Ovary (tissue), 10 donors: ENCODE measurements at places on chromosomes 4 and X. TPM values are rescaled to one million over a fixed set of nuclear protein-coding genes. Genes with fewer than 3 reads are reported as not detected.

DNA sequence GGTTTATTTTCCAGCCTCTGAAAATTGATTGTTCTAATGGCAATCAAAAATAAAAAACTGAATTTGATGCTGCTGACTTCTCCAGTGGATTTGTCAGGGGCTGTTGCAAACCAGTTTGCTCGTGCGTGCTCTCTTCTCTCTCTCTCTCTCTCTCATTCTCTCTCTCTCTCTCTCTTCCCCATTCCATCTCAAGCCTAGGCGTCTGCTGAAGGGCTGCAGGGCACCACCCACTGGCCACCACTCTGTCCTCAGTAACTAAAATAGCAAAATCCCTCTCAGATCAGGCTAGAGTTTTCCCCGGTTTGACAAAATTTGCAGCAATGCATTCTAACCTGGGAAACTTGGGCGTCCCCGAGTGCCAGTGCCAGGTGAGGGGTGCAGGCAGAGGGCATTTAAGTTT lies 19.4 kb downstream of the NKX6-1 start:
- no peak for DNase-seq

DNA sequence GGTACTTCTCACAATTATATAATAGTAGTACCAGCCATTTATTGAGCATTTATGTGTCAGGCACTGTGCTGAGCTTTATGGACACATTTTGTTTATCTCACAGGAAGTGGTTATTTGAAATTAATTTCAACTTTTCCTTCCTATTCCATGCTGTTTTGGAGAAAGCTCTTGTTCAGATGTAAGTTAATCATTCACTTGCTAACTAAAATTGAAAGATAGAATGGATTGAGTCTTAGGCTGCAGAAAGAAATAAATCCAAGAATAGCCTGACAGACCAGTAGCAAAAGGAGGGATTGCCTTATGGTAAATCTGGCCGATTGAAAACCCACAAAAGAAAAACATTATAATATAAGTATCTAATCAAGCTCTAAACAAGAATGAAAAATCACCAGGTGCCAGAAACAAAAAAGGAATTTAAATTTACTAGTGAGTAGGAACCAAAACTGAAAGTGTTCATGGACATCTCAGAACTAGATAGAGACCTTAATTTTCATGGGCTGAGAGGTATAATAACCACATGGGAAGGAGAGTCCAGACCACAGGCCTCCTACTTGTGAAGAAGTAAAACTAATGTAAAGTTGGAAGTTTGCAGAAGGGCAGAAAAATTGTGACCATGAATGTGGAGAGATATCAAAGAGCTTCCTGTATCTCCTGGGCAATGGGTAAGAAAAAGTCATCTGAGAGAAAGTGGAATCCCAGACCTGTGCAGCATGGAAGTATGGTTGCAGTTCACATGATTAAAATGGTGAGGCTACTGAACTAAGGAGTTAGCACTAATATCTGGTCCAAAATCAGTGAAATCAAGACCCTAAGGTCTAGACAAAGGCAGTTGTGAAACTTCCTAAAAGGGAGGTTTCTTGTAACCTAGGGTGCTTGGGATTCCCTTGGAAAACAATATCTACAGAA lies 38.0 kb downstream of the RADX start:
- DNase-seq: no peak

The TBC1D9 gene
- 24.0 TPM for polyA plus RNA-seq

- no peak for DNase-seq
These were observed 23.3 kb upstream of the PSAPL1 start for GRCh38 chr4:7458066-7458425.

GRCh38 chr4:180486342-180486741 lies 1756.9 kb upstream of the TENM3 start:
- DNase-seq: no peak

- DNase-seq: no peak
These were observed 44.2 kb downstream of the COQ2 start for GRCh38 chr4:83240379-83240875.

GRCh38 chr4:54550395-54551171 lies 107.2 kb upstream of the KIT start:
- DNase-seq: no peak

DNA sequence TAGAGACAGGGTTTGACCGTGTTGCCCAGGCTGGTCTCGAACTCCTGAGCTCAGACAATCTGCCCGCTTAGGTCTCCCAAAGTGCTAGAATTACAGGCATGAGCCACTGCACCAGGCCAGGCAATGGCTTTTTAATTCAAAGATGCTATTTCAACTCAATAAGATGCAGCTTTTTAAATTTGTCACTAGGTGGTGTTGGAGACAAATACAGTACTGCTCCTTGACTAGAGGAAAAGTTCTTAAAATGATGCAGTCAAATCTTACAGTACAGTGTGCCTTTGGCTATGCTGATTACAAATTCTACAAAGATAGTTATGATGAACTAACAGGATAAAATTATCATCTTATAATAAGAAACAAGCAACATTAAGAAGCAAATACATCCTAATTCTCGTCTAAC lies 441.1 kb downstream of the KCNIP4 start:
- DNase-seq: no peak

DNA sequence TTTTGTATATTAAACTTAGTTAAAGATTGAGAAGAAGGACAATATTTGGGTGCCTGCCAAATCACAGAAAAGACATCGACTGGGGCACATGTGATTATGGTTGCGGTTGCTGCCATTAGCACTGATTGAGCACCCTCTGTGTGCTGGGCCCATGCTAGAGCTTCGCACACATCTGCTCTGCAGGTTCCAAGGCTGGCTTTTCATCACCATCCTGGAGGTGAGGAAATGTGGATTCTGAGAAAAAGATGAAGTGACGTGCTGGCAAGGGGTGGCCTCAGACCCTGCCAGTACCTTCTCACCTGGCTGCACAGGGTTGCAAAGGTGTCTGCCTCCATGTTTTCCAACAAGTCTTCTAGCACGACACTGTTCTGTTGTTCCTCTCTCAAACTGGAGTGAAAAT lies 134.0 kb downstream of the EVC2 start:
- DNase-seq: no peak

GRCh38 chrX:40933132-40933705 lies 152.0 kb upstream of the USP9X start:
- DNase-seq: no peak

GRCh38 chr4:75158451-75158850 lies 225.5 kb downstream of the PARM1 start:
- DNase-seq: no peak

The SLC2A9 gene
- polyA plus RNA-seq: 2.5 TPM

GRCh38 chr4:47550899-47551548 lies 65.9 kb downstream of the ATP10D start:
- DNase-seq: no peak

DNA sequence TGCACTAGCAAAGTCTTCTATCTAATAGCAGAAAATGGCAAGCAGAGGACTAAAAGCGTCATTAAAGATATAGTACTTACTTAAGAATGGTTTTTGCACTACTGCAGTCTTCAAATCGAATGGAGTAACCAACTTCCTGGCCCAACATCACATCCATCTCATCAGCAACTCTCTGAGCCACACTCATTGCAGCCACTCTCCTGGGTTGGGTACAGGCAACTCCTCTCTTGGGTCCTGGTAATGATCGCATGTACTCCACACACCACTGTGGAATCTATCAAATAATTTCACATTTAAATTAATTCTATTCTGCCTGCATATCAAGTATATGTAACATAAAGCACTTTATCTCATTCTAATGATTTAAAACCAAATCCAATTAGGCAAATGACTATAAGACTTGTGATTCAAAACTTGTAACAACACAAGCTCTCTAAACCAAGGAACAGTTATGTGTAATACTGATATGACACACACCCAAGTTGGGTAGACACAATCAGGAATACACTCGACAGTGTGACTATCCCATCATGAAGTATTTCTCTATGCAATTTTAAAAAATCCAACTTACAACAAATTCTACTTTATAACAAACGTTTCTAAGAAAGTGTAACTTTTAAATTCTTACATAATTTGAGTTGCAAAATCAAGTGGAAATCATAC lies 13.6 kb downstream of the DHX15 start:
- DNase-seq: no peak

GRCh38 chr4:54094451-54094850 lies 5.5 kb upstream of the GSX2 start:
- DNase-seq: no peak

The ABCG2 gene
- 4.4 TPM for polyA plus RNA-seq

DNA sequence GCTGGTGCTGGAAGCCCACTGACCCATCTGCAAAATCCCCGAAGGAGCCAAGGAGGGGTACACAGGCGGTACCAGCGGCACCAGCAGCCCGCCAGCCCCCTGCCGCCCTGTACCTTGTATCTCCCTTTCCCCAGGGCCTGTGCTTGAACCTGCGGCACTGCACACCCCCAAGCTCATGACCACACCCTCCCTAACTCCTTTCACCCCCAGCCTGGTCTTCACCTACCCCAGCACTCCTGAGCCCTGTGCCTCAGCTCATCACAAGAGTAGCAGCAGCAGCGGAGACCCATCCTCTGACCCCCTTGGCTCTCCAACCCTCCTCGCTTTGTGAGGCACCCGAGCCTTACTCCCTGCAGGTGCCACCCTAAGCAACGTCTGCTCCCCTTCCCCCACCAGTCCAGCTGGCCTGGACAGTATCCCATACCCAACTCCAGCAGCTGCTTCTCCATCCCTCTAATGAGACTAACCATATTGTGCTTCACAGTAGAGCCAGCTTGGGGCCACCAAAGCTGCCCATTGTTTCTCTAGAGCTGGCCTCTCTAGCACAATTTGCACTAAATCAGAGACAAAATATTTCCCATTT lies 94.9 kb downstream of the LARP1B start:
- DNase-seq: no peak

The HPSE gene
- polyA plus RNA-seq: 6.2 TPM

DNA sequence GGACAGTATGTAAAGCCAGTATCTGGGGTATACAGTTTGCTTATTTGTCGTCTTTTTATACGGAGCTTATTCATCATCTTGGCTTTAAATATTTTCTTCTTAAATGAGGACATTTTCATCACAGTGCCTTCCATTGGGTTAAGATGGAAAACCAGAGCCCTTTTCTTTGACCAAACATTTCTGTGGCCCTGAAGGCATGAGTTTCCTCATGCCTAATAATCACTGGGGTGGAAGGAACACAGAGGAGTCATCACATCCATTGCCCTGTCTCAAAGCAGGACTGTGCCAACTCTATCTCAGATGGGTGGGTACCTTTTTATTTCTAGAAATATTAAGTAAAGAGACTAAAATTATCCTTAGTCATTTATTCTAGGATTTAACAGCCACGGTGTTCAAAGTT lies 40.0 kb downstream of the CHRDL1 start:
- no peak for DNase-seq

The MAGEA8 gene
- not detected for polyA plus RNA-seq

GRCh38 chrX:133530960-133531359 lies 115.7 kb upstream of the GPC4 start:
- DNase-seq: no peak

DNA sequence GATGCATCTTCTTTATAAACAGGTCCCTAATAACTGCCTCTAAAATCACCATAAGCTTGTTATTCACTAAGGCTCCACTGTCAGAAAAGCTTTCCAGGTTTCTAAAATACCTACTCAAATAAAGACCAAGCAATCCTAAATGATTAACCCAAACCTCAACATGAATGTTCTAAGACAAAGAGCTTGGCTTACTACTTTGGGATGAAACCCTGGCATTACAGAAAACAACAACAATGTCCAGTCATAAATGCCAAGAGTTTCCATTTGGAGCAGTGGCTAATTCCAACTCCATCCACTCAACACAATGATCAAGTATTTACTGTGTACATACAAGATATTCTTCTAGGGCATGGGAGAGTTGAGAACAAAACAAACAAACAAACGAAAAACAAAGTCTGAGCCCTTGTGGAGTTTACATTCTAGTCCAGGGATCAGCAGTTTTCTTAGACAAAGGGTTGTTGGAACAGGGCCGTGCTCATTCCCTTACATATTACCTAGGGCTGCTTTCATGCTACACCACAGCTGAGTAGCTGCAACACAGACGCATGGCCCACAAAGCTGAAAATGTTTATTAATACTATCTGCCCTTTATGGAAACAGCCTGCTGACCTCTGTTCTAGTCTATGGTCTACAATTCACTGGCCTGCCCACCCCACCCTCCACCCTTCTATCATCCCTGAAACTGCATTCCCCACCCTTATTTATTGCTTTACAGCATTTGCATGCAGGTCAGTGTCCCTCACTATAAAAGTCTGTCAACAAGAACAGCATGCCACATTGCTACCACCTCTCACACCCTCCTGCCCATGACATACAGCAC lies 23.7 kb downstream of the ABCG2 start:
- DNase-seq: no peak

GRCh38 chr4:125198916-125199315 lies 115.8 kb upstream of the FAT4 start:
- no peak for DNase-seq

DNA sequence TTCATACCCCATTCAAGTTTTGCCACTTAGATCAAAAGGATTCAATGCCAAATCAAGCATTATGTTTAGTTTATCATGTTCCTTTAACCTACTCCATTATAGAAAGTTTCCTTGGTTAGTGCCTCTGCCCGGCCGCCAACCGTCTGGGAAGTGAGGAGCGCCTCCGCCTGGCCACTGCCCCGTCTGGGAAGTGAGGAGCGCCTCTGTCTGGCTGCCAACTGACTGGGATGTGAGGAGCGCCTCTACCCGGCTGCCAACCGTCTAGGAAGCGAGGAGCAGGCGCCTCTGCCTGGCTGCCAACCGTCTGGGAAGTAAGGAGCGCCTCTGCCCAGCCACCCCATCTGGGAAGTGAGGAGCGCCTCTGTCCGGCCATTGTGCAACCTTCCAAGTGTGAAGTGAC lies 36.3 kb upstream of the PDGFRA start:
- DNase-seq: no peak

- DNase-seq: no peak
These were observed 5.6 kb downstream of the SDAD1 start for GRCh38 chr4:75985116-75985515.

DNA sequence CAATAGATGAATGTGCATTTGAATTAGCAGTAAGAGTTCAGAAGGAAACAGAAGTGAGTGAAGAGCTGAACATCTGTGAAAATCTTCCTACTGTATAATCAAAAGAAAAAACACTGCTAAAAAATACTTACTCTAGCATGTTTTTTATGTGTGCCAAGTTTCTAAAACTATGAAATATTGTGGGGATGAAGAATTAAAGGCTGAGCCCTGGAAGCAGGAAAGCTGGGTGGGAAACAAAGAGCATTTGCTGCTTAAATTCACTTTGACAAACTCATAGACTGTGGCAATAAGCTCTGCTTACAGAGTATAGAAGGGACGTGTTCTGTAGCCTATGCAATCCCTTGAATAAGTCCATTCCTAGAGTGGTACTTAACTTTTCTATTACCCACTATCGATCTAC lies 261.7 kb downstream of the ANKRD50 start:
- no peak for DNase-seq

The TRAM1L1 gene
- polyA plus RNA-seq: 1.1 TPM

DNA sequence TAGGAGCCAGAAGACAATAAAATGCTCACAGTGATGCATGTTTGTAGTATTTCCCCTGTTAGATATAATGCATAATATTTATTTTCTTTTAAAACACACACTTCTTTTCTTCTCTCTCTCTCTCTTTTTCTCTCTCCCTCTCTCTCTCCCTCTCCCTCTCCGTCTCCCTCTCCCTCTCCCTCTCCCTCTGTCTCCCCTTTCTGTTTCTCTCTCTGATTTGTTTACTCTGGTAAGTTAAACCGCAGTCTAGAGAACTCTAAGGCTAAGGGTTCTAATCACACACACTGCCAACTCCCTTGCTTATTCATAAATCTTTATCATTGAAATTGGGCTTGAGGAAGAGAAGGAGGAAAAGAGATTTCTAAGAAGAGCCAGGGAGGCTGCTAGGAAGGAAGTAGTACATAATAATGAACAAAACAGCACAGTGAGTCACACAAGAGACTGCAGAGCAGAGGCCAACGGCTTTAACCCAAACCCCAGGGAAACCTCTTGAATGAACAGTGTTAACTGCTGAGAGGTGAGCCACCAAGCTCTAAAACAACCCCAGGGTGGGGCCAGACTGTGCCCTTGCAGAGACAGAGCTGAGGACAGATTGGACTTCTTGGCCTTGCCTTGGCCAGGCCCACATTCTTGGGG lies 9.1 kb upstream of the PHOX2B start:
- DNase-seq: no peak
